ENCODE measurements at places on chromosomes 7 and 10.

GRCh38 chr7:130278860-130279259 is 12.2 kb downstream of the CPA2 start:
- DNase-seq, result no peak

GRCh38 chr7:85475071-85475470 is 288.2 kb upstream of the SEMA3D start:
- no peak for DNase-seq

- peak; percentile 73 for DNase-seq
Observed at GRCh38 chr7:121397822-121398221, 1.7 kb upstream of the FAM3C start.

DNA sequence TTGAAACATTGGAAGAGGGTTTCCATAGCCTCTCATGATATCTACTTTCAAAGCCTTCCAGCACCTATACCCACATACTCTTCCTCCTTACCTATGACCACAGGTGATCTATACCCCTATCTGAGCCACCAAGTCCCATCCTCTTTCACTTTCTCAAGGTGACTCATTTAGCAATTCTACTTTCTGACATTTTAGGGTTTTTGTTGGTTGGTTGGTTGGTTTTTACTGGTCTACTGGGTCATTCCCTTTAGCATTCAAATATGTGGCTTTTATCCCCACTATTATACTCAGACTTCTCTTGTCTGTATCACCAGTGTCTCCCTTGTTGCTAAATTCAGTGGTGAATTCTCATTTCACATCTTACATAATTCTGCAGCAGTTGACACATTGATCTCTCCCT is 130.4 kb upstream of the STEAP4 start:
- no peak for DNase-seq

DNA sequence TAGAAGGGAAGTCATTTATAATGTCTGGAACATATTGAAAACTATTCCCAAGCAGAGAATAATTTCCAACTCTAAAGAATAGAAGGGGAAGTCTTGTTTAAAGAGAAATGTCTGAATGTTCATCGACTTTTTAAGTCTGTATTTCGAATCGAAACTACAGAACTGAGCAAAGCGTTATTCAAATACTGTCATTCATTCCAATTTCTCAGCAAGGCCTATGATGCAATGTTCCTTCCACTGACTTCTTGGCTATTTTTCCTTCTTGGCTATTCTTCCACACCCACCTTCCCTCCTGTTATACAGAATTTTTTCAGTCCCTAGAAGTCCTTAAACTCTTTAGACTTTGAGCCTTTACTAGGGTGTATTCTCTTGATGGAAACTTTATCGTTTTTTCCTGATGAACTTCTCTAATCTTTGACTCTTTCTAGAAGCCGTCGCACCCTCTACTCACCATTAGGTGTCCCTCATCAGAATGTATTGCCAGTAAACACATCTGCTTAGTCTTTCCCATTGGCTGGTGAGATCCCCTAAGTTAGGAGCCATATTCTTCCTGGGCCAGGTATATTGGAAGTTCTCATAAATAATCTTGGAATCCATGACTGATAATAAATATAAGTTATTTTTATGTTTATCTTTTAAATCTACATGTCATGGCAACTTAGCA is 235.7 kb upstream of the CCDC6 start:
- DNase-seq, result peak; percentile 6

DNA sequence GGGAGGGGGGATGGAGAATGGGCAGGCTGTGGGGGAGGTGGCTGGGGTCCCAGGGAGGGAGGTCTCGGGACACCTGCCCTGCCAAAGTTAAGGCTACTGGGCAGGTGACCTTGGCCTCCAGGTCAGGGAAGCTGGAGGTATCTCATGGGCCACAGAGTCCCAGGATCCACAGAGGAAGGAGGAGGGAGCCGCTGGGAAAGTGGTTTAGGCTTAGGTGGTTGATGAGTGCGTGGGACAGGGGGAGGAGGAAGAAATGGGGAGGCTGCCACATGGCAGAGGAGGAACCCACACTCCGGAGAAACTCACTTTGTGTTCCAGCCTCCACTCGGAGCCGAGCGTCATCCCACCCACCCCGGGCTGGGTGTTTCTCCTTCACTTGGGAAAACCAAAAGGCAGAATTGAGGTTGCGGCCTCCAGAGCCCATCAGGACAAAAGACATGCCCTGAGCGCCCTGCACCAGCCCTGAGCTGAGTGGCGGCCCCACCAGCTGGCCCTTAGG is 46.1 kb downstream of the ASB13 start:
- DNase-seq, result no peak

- DNase-seq, result no peak
Observed at GRCh38 chr10:115801992-115802391, 471.0 kb downstream of the GFRA1 start.

DNA sequence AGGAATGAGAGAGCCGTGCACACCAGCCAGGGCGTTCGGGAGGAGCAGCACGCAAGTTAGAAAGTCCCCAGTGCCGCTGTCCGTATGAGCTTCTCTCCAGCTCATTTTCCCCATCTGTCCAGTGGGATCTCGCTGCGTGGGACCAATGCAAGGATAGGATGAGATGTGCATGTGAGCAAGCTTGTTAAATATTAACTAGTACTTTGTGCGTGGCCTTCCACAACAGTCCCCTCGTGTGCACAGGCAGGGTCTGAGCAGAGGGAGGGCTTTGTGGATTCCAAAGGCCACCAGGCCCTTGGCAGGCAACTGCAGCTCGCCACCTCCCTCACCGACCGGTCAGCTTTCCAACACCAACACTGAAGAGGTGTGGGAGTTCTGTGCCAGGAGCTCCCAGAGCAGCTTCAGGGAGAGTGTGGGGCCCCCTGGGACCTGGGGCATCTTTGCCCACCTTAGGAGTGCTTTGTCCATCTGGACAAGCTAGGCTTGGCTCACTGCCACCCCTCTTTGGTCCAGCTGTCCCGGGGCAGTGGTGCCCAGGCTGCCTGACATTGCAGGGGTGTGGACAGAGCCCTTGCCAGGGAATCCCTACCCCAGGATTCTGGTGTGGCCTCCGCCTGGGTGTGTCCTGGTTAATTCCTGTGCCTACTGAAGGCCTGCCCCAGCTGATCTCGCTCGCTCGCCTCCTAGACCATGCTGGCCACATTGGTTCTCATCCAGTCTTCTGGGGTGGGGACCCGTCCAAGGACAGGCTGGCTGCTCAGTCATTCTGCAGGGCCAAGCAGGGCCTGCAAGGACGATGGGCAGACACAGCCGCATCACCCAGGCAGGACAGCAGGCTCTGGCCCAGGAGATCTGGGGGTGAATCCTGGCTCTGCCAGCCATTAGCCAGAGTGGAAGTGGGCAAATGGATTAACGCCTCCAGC is 5.3 kb downstream of the FAM20C start:
- no peak for DNase-seq

- DNase-seq, result peak; percentile 74
Observed at GRCh38 chr7:50614721-50615518, 49.7 kb upstream of the DDC start.

GRCh38 chr7:27071622-27072390 is 24.0 kb downstream of the HOXA1 start:
- DNase-seq, result no peak

DNA sequence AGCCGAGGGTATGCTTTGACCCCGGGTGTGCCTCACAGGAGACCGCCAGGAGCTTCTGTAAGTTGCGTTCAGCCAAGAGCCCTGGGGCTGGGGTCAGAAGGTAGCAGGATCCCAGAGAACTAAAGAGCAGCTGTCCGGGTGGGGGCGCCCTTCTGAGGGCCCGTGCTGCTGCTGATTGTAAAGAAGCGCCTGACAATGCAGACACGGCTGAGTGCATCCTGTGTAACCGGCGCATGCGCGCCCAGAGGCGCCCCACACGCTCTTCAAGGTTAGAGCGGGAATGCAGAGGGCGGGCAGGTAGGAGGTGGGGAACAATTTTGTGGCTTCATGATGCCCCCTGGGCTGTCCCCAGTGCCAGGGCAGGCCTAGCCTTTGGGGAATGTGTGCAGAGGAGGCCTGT is 210.2 kb upstream of the CTBP2 start:
- DNase-seq, result no peak

- no peak for DNase-seq
Observed at GRCh38 chr10:3919709-3920308, 134.8 kb upstream of the KLF6 start.

GRCh38 chr10:128625926-128626325 is 499.7 kb upstream of the MKI67 start:
- no peak for DNase-seq

DNA sequence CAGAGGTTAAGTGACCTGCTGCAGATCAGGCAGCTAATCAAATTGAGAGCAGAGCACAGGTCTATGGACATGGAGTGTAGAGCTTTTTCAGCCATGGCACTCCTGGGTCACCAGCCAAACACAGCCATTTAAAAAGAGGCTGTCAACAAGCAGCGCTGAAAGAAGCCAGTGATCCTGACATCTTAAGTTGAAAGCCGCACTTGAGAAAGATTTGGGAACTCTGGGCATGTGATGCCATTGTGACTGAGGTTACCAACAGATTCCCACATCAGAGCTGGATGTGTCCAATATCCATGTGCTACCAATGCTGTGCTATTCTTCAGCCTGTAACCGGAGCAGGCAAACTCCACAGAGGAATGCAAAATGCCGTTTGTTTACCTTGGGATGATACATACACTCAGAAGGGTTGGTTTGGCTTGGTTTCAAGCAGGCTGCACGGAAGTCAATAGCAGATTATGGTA is 56.2 kb upstream of the ABLIM1 start:
- peak; percentile 96 for DNase-seq

DNA sequence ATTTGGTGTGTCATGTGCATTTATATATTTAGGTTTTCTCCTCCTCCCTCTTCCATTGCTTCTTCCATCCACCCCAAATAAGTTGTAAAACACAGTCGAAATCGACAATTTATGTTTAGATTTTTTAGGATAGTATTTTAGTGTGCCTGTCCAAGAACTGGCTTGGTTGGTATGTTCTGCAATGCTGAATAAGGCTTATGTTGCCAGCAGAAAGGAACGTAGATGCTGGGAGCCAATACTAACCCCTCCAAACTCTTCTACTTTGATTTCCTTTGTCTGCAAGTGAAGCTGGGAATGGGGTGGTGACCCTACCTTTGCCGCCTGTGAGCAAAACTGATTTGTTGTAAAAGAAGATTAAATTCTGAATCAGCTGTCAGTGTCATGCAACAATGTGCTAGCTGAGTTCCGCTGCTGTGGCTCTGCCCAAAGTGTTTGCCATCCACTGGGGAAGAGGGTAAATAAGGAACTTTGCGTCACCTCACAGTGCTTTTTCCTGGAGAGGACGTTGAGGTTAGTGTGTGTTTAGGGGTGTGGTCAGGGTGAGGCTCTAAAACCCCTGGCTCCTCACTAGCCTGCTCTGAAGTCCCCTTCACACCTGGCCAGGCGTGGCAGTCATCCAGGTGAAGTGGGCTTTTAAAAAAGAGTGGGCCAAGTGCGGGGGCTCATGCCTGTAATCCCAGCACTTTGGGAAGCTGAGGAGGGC is 44.4 kb downstream of the TACC2 start:
- peak; percentile 55 for DNase-seq

DNA sequence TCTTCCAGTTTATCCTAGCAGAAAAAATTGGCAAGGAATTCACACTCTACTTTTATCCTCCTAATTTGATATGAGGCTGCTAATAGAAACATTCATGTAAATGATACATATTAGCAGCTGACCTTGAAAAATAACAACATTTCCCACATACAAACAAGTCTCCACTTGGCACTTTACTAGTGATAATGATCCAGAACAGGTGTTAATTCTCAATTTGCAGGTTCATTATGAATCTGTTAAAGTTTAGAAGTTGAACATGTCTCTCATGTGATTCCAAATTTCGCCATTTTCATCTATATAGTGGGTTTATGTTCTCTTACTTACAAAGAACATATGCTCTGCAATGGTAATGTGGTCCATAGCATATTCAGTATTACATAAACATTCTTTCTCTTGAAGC is 1396.8 kb upstream of the LRRTM3 start:
- no peak for DNase-seq

- DNase-seq, result no peak
Observed at GRCh38 chr7:147492606-147493005, 1098.0 kb upstream of the C7orf33 start.

GRCh38 chr10:123886292-123886691 is 5.3 kb downstream of the CPXM2 start:
- no peak for DNase-seq

DNA sequence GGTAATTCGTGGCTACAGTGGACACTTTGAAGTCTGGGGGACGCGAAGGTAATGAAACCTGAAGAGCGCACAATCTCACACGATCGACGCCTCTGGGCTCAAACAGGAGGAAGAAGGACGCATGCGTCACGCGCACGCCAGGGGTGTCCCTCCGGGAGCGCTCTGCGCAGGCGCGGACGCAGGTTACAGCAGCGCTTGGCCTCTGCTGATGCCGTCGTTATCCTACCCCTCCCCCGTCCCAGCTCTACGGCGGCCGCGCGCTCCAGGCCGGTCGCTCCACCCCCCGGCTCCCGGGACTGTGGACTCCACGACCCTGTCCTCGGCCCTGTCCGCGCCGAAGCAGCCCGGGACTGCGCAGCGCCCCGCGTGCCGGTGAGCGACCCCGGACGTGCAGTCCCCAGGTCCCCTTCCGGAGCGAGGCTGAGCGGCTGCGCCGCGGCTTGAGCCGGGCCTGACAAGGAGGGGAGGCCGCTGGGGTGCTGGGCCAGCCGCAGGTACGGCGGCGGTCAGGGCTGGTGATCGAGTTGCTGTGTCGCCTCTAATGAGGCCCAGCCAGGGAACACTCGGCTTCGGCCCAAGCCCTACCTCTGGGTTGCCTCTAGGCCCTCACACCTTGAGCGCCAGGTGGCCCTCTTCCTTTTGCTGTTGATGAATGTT is at the start of gene TMEM106B:
TMEM106B (plus strand) TSS at position 241 of the 657 bp plus-strand sequence. CDS start 3,517 bp downstream, outside the sequence.
- peak; percentile 99 for DNase-seq

GRCh38 chr7:138835087-138835486 is 37.1 kb upstream of the ATP6V0A4 start:
- DNase-seq, result no peak

DNA sequence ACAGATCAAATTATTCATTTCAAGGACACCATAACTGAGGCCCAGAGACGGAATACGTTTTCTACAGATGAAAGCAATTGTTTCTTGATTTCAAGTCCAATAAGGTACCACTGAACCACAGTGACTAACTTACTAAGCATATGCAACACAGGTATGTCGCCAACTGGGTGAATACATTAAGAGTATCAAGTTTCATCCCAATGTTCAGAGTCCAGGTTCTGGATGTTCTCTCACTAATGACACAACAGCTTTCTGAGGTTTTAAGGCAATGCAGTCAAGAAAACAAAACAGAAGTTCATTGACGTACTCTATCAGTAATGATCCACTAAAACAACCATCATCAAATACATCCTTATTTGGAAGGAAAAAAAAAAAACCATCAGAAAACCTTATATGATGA is 35.8 kb downstream of the NSUN6 start:
- peak; percentile 62 for DNase-seq

- no peak for DNase-seq
Observed at GRCh38 chr7:2722591-2722990, 34.6 kb downstream of the AMZ1 start.

- DNase-seq, result no peak
Observed at GRCh38 chr7:121433775-121434174, 37.7 kb upstream of the FAM3C start.

GRCh38 chr7:91306266-91306665 is 42.0 kb downstream of the FZD1 start:
- DNase-seq, result no peak

GRCh38 chr7:121323515-121324302 is 5.1 kb upstream of the WNT16 start:
- DNase-seq, result no peak

- no peak for DNase-seq
Observed at GRCh38 chr7:112159351-112159750, 46.8 kb downstream of the DOCK4 start.

- no peak for DNase-seq
Observed at GRCh38 chr10:132149917-132150316, 36.8 kb upstream of the DPYSL4 start.

All from DMS53 (cell line).